Stimulated activated CD4-positive, alpha-beta T cell treated with anti-CD3 and anti-CD28 coated beads, Interleukin-4, amount 100 ng/mL, for 1 hour (primary cell): ENCODE measurements at places on chromosomes 3 and 15.

- peak; percentile 14 for DNase-seq
These were observed 17.8 kb downstream of the SPATA12 start for GRCh38 chr3:57078344-57078634.

DNA sequence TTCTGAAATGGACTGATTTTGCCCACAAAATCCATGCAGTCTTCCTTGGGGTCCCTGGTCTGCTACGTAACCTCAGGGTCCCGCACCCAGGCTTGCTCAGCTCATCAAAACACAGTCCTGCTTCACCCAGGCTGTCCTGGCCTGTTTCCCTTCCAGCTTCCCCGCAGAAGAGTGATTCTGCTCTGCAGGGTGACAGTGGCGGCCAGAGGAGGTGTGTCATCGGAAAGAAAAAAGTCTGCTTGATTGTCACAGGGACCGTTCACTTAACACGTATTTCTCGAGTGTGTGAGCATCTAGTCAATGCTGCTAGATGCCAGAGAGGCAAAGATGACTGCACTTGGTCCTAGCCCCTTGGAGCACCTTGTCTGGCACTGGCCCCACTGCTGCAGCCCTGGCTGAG lies 50.1 kb upstream of the ABHD2 start:
- no peak for DNase-seq

GRCh38 chr15:39275066-39275465 lies 305.8 kb upstream of the THBS1 start:
- no peak for DNase-seq

GRCh38 chr15:67024314-67024997 lies 40.9 kb upstream of the SMAD3 start:
- no peak for DNase-seq

DNA sequence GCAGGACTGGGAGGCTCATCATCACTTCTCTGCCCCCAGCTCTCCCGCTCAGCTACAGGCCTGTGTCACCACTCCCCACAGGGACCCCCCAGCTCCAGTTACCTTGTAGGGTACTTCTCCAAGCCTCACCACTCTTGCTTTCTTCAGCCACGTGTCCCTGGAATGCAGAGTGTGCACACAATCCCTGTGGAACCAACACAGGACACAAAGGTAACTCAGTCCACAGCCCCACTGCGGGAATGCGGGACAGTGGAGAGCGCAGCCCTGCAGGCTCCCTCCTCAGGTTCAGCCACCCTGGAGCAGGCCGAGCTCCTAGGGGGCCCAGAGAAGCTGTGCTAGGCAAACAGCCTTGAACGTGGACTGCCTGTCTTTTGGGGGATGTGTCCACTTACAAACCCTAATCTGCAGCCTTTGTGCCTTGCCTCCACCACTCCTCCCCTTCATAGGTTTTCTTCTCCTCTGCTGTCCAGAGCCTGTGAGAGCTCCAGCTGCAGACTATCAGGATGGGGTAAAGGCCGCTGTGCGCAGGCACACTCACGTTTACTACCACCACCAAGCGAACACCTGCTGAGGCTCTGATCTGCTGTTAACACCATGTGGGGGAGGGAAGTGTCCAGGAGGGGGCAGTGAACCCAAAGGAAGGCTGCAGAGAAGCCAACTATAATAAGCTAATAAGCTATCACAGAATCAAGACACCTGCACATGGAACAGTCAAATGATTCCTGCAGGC lies 26.0 kb downstream of the XPC start:
- DNase-seq, result no peak

DNA sequence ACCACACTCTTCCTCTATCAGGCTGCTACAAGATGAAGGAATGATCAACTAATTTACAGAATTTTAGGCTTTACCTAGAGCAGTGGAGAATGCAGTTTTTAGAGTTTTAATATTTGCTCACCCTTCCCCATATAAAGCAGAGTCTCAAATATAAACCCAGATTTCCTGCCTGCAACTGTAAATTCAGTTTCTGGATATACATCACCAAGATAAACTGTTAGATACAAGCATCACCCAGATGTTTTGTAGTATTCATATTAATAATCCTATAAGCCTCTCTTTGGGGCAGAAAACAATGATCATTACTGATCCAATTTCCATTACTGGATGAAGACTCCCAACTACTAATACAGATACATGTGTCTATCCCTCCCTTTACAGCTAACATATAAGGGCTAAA lies 205.9 kb downstream of the TNIK start:
- no peak for DNase-seq

DNA sequence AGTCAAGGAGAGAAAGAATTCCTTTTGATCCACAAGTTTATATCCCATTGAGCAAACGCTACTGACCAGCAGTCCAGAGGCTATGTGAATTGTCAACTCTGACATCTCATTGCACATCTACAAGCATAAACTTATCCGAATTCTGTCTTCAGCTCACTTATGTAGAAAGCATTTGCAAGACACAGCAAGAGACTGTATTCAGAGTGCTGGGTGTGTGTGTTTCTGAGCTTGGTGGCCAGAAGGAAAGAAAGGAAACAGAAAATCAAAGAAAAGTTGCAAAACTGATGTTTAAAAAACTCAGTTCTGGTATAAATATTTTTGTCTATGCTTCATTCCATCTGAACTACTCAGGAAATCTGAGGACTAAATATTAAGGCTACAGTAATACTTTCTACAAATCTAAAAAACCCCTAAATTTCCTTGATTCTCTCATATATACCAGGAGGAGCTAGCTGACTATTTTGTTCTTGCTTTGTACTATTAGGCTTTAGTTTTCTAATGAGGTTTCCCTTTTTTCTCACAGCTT lies 45.5 kb downstream of the LSAMP start:
- DNase-seq, result no peak

DNA sequence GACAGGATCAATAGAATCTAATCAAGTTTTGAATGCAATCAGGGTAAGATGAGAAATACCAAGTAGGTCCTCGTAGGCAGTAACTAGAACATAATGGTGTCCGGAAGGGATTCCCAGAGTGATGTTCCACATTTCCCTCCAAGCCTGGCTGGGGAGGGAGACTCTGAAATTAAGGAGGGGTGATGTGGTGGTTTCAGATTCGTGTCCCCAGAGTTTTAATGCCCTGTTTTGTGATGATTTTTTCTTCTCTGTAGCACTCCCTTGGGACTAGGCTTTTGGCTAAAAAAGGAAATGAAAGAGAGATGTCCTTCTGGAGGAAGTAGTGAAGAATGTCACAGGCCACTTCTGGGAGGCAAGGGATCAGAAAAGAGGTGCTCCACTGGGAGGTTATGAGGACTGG lies 108.3 kb upstream of the CACNA2D3 start:
- DNase-seq, result no peak

GRCh38 chr3:55885721-55886120 lies 398.6 kb upstream of the WNT5A start:
- no peak for DNase-seq

- DNase-seq, result peak; percentile 51
These were observed 27.7 kb upstream of the DCP1A start for GRCh38 chr3:53375019-53375418.

DNA sequence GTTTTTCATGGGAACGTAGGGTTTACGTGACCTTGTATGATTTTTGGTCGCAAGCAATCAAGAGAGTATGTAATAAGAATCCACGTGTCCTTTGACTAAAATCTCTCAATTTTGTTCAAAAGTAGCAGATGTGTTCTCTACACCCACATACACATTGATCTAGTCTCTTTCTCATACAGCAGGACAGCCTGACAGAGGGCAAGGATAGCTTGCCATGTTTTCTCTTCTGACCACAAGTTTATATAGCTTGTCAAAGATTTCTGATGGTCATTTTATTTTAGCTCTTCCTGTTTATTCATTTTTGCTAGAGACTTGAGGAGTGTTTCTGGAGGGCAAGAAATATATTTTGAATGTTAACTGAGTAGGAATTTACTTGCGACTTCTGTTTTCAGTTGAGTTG lies 570.2 kb upstream of the ALCAM start:
- no peak for DNase-seq

DNA sequence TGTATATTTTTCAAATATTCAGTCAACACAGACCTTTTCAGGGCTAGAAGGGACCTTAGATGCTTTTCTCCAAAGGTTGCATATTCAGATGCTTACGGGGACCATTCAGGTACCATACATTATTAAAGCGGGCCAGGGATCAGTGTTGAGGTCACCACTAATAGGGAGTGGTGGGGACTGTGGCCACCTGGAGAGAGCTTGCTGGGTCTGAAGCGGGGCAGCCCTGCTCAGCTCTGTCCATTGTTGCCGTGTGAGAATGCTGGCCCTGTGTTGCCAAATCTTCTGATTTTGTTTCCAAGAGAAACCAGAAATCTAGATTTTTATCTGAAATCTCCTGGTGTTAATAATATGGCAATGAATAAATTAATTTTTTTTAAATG lies 23.7 kb downstream of the ABHD2 start:
- DNase-seq, result no peak

DNA sequence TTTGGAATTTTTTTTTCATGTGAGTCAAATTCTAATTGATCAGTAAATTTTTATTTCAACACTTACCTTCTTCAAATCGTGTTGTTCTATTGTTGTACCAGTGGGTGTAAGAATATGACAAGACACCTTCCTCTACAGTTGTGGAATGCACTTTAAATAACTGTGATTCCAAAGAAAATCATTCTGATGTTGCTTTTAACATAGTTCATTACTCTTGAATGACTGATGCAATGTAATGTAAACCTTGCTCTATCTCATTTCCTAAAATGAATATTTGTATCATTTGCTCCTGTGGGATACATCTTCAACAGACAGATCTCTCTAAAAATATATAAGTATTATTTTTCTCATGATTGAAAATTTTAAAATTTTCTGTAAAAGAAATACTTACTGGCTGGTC lies 313.4 kb downstream of the RBMS3 start:
- DNase-seq, result no peak

GRCh38 chr3:60186359-60186758 lies 1064.9 kb downstream of the FHIT start:
- no peak for DNase-seq

- DNase-seq, result no peak
These were observed 237.7 kb upstream of the GOLIM4 start for GRCh38 chr3:168333410-168333935.

- DNase-seq, result no peak
These were observed 157.7 kb downstream of the MBNL1 start for GRCh38 chr3:152426393-152426792.
